ENCODE measurements at places on chromosomes 13 and 19. TPM values are rescaled to one million over a fixed set of nuclear protein-coding genes. Genes with fewer than 3 reads are reported as not detected.

ARHGEF18 gene
- total RNA-seq = 58.2 TPM

MEX3D gene
- total RNA-seq = 55.6 TPM

MEDAG gene
- total RNA-seq = not detected

- H3K4me3 ChIP-seq = no peak overlapping the region
- no peaks in the 10 kb centered on the region for H3K36me3 ChIP-seq
- 0 out of 2 replicates have a peak, but pooled peaks cover 3% of the 10 kb centered on the region for H3K4me1 ChIP-seq
- H3K27me3 ChIP-seq = no peaks in the 10 kb centered on the region
Observed at GRCh38 chr13:26323764-26324163, 69.8 kb downstream of the CDK8 start.

All from PC-9 (cell line).